ENCODE measurements at places on chromosomes 4 and X.

DNA sequence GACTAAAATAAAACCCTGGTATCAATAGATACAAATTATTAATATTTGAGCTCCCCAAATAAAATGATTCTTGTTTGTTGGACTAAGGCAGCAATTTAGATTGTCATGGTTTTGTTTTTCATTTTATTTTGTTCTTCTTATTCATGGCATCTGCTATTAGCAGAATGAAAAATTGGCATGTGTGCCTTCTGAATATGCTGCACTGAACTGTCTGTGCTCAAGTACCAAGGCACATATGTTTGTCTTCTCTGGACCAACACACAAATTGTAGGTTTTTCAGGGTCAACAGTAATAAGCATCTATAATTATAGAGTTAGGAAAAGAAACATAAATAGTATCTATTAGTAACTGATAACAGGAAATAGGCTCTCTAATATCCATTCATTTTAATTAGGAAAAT lies 121.1 kb downstream of the BANK1 start:
- no peak for DNase-seq

GRCh38 chr4:105709081-105709450 lies 482 bp downstream of the GSTCD start:
- DNase-seq, result peak; percentile 0

GRCh38 chr4:7276515-7276914 lies 84.2 kb downstream of the SORCS2 start:
- DNase-seq, result no peak

DNA sequence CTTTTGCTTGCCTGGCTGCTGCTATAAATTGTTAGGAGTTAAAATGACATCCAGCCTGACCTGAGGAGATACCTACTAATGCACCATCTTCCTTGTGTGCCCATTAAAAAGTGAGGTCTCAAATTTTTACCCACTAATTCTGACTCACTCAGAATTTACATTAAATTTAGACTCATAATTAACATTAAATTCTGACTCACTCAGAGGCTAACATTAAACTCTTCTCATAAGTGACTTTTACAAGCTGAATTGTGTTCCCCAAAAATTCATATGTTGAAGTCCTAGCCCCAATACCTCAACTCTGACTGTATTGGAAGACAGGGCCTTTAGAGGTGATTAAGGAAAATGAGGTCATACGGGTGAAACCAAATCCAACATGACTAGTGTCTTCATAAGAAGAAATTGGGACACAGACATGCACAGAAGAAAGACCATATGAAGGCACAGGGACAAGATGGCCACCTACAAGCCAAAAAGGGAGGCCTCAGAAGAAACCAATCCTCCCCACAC lies 11.8 kb downstream of the CASP6 start:
- DNase-seq, result no peak

- no peak for DNase-seq
Measured at GRCh38 chrX:106927023-106927422, 6.8 kb downstream of the CLDN2 start.

GRCh38 chrX:370244-370962 lies 16.3 kb downstream of the PPP2R3B start:
- no peak for DNase-seq

GRCh38 chr4:152510349-152511147 lies 25.3 kb downstream of the FBXW7 start:
- DNase-seq, result no peak

DNA sequence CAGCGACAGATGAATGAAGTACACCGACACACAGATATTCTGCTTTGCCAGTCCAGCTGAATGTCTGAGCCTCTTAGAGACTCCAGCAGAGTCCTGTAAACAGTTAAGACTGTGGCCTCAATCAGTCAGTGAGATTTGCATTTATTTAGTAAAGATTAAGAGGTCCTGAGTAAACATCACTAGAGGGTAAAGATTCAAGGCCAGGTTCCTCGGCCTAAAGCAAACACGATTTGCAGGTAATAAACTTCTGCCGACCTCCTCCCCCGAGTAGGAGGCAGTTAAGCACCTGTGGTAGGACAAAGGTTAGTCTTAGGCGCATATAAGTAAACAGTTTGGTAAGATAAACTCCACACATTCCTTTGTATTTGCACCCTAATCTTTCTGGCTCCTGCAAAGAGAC lies 99.6 kb downstream of the CFAP47 start:
- no peak for DNase-seq

Measured in HTR-8/SVneo (cell line).